NCI-H748 treated with DMSO at 0.1 percent for 48 hours (cell line): ENCODE measurements at places on chromosomes 1 and 21.
A peak's percentile ranks its signal among the peaks of the same experiment; 100 is the strongest.

DNA sequence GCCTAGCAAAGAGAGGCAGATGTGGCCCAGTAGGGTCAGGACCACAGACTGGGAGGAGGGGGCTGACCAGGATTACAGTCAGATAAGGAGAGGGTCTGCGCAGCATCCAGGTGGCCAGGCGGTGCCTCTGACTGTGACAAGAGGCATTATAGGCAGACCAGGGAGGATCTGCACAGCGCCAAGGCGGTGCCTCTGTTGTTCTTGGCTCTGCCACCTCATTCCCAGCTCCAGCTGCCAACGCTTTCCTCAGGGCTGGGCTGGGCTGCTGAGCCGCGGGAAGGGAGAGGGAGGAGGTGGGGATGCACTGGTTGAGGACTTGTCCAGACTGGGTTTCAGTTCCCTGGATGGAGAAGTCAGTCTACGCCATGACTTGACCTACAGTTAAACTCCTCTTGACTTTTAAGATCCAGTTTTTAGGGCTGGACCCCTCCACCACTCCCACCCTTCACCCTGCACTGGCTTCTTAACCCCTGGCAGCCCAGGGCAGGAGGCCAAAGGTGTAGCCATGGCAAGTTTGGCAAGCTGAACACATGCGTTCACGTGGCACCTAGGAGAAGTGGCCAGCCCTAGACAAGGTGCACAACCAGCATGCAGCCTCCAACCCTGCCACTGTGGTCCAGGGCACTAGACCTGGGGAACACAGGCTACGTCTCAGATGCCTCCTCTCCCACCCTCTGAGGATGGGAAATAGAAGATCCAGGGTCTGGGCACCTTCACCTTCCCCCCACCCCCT, 4.5 kb upstream of the CRABP2 start:
- no peak for DNase-seq

DNA sequence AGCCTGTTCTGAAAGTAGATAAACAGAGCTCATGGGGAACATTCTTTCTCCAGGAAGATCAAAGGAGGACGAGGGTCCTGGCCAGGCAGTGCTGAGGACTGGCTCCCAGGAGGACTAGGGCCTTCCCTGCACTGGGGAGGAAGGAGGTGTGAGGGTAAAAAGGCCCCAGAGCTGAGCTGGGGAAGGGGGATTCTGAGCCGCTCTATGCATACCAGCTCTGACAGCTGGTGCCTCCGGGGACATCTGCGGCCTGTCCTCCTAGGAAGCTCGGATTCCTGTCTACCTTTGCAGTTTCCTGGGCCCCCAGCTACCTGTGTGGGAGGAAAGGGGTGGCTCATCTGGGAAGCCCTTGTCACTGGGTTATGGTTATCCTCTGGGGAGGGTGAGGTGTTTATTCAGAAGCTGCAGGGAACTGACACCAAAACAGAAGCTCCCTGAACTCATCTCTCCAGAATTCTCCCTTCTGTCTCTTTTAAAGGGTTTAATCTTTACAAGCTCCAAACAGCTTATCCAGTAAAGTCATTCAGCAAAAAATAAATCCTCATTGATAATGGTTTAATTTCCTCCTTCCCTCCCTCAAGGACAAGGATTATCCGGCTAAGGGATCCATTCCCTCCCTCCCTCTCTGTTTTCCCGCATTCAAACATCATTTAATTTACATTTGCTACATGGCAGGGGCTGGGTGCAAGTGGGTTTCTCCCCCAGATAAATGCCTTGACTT, 31.0 kb downstream of the NENF start:
- DNase-seq: no peak

DNA sequence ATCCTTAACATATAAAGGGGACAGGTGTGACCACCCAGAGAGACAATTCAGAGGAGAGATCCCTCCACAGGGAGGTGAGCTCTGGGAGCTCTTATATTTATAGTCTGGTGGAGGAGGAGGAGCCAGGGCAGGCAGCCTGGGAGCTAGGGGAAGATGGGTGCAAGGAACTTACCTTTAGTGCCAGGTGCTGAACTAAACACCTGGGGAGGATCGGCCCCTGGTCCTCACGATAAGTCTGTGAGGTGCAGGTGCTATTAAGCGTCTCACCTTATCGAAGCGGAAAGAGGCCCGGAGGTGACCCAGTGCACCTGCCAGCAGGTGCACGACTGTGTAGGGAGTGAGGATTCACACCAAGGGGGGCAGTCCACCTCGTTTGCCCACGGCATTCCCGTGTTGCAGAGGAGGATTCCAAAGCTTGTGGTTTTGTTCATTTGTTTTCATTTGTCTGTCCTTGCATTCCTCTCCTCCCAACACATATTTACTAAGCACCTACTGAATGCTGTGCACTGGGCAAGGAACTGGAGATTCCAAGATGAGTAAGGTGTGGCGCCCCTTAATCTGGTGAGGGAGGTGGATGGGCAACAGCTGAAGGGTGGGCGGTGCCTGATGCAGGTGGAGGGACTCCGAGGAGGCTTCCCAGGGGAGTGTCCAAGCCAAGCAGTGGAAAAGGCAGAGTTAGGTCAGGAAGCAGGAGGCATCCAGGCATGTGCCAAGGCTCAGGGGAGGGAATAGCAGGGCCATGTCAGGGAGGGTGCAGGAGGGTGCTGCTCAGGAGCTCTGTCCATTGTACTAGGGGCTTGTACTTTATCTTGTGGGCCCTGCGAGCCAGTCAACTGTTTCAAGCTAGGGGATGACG, 11.5 kb downstream of the ARHGEF10L start:
- DNase-seq: no peak

DNA sequence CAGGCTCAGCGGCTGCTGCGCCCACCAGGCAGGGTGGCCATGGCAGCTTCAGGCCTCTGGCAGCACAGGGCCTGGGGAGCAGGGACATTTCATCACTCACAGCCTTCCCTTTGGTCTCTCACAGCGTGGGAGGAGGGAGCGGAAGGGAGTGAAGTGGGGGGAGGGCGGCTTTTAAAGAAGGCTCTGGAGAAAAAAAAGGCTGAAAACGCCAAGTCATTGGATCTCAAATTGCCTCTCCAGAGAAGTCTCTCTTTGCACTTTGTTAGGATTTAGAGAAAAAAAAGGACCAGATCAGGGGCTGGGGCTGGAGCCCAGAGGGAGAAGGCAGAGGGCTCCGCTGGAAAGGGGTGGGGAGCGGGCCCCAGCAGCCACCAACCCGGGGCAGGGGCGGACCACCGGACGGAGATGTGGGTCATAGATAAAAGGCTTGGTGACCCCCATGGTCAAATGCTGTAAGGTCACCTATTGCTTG, 209.9 kb downstream of the GRIK3 start:
- no peak for DNase-seq

DNA sequence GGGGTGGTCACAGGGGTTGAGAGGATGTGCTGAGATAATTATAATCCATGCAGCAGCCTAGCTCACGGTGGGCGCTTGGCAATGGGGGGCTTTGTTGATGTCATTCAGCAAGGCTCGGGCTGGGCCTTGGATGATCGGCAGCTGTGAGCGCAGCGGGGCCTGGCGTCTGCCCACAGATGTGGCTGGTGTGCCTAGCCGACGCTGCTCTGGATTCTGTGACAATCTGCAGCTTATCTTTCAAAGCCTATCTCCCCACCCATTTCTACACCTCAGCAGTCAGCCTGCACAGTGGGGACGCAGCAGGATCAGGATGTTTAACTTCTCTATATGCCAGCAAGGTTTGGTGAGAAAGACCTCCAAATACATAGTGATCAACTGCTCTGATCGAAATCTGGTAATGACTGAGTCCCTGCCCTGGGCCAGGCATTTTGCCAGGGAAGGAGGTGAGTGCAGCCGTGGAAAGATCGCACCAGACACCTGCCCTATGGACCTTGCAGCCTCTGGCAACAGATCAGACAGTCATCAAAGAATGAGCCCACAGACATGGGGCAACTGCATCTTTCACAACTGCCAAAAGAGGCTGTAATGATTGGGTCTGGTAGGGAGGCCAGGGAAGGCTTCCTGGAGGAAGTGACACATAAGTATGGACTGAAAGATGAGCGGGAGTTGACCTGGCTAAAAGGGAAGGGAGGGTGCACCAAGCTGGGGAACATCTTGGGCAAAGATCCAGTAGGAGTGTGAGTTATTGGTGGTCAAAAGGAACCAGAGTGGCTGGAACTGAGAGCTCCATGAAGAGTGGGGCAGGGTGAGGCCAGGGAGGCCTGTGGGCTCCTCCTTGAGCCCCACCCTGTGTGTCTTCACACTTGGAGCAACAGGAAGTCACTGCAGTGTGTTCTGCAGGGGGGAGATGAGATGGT, 35.3 kb downstream of the EPHB2 start:
- no peak for DNase-seq

- no peak for DNase-seq
Observed at GRCh38 chr1:99672530-99673213, 26.8 kb downstream of the PALMD start.

GRCh38 chr1:6503884-6504602, 12.6 kb upstream of the PLEKHG5 start:
- no peak for DNase-seq

DNA sequence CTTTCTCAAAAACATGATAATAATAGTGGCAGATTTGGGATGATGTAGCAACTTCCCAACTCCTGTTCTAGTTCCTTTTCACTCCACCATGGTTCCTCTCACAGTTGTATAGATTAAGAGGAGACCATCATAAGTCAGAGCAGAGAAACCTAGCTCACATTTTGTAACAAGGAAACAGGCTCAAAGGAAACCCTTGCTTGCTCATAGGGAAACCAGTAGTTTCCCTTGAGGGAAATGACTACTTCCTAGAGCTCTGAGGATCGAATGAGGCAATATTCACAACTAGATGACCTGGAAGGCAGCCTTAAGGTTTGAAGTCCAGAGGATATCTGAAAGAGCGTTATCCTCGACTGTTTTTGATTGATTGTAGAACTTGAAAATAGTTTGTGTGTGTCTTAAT, 76.1 kb upstream of the C8B start:
- no peak for DNase-seq

DNA sequence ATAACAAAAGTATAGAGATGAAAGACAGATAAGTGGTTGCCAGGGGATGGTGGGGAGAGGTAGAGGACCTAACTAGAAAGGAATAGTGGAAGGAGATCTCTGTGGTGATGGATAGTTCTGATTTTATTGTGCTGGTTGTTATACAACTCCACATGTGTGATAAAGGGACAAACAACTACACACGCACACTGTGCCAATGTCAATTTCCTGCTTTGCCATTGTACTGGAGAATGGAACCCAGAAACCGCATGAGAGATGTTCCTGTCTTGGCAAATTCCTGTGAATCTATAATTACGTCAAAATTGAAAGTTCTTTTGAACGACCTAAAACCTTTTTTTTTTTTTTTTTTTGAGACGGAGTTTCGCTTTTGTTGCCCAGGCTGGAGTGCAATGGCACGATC, 11.0 kb downstream of the TNFRSF9 start:
- no peak for DNase-seq

- DNase-seq: peak; percentile 2
Observed at GRCh38 chr1:190679454-190679853, 201.8 kb upstream of the BRINP3 start.

DNA sequence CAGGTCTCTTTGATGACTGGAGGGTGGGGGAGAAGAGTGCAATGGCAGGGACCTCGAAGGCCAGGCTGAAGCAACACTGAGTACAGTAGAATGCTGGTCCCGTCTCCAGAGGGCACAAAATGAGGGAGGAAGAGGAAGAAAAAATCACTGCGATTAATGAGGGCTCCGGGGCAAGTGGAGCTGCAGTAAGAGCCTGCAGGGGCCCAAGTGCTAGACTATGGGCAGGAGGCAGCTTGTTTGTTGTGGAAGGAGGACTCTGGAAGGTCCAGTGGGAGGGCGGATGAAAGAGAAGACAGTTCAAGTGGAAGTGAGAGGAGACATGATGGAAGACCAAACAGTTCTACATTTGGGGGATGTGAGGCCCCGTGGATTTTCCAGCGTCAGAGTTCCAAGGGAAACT, 17.4 kb downstream of the TMCC2 start:
- no peak for DNase-seq

DNA sequence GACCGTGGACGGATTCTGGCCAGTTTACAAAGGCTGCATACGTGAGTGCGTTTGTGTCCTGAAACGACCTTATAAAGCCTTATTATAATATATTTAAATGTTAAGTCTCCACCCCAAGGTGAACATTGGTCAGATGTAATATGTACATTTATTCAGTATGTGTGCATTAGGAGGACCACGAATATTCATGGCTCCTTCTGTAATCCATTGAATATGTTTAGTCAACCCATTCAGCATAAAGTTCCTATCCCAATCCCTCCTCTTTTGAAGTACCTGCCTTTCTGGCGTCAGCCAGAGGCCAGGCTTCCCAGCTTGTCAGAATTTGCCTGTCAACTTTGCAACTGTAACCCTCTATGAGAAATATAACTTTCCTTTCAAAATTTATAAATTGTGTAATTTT, 10.4 kb upstream of the FLG start:
- DNase-seq: no peak

DNA sequence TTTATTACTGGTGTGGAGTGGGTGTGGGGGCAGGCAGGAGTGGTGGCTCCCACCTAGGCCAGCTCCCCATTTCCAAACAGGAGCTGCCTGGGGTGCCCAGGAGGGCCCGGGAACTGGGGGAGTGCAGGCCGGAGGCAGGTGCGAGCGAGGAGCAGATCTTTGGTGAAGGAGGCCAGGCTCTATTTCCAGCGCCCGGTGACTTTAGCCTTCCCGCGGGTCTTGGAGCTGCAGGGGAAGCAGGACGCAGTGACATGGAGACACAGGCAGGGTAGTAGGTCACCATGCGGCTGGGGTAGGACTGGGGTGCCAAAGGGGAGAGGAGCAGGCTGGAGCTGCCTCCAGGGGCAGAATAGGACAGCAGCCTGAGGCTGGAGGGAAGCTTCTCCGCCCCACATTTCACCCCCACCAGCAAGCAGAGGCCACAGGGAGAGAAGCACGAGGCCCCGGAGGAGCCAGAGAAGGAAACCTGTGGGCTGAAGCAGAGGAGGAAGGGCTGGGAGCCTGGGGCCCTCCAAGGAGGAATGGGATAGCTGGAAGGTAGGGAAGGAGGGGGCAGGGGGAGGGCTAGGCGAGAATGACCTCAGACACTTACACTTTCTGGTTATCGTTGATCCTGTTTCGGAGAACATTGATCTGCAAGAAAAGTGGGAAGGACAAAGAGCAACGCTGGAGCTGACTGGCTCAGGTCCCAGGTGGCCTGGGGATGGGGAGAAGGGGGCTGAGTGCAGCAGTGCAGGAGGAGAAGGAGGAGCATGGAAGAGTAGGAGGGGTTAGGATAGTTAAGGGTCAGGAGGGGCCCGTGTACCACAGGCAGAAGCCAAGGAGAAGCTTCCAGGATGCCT, 18.2 kb downstream of the TNNT2 start:
- DNase-seq: no peak

- no peak for DNase-seq
Observed at GRCh38 chr1:9352377-9353134, 59.9 kb downstream of the SPSB1 start.

GRCh38 chr1:163035446-163036249, 33.5 kb upstream of the RGS4 start:
- DNase-seq: no peak

- DNase-seq: no peak
Observed at GRCh38 chr1:9136932-9137331, 8.0 kb upstream of the GPR157 start.

GRCh38 chr1:27366411-27367159, at the start of gene MAP3K6:
Gene MAP3K6, minus strand, starts transcription at chr1:27366961. Its CDS starts 364 bp downstream, at chr1:27366597.
- peak; percentile 4 for DNase-seq

DNA sequence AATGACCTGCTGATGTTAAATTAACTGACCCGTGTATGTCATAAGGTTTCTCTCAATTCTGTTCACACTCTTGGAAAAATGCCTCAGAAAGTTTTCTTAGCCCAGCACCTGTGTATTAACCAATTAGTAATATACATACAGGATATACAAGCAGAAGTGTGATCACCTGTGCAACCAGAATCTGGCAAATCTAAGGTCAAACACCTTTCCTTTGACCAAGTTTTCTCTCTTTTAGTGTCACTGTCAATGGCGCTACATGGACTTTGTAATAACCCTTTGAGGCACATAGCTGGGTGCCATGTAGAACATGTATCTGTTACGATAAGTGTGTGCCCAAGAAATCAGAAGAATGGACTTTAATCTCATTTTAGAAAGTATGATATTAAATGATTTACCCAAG, 1.1 kb downstream of the NCSTN start:
- no peak for DNase-seq
